SK-N-SH treated with all-trans-retinoic acid at 6 μM for 48 hours (cell line): ENCODE measurements at places on chromosomes 6 and 20.

- no peak for ATAC-seq
Observed at GRCh38 chr6:136769759-136770158, 22.5 kb downstream of the MAP3K5 start.

DNA sequence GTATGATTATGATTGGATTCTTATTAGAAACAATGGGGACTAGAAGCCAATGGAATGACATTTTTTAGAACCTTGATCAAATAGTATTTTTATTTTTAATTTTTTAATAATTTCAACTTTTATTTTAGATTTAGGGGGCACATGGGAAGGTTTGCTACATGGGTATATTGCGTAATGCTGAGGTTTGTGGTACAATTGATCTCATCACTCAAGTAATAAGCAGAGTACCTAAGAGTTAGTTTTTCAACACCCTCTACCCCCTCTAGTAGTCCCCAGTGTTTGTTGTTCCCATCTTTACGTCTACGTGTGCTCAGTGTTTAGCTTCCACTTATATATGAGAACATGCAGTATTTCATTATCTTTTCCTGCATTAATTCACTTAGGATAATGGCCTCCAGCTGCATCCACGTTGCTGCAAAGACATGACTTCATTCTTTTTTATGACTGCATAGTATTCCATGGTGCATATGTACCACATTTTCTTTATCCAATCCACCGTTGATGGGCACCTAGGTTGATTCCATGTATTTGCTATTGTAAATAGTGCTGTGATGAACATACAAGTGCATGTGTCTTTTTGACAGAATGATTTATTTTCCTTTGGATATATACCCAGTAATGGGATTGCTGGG, 281.1 kb upstream of the MAN1A1 start:
- no peak for ATAC-seq

DNA sequence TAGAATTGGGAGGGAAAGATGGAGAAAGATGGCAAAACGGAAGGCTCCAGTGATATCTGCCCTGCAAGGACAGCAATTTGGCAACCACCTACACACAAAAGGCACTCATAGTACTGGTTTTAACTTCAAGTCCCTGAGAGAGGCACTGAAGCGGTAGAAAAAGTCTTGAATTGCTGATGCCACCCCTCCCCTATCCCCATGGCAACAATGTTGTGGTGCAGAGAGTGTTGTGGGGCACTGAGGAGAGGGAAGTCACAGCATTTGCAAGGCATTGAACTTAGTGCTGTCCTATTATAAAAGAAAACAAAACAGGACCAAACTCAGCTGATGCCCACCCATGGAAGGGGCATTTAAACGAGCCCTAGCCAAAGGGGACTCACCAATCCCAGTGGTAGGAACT, 343.7 kb downstream of the HAO1 start:
- ATAC-seq, result no peak

GRCh38 chr6:36109092-36109491, 21.2 kb upstream of the MAPK13 start:
- ATAC-seq, result no peak

GRCh38 chr6:52139985-52140680, 46.0 kb upstream of the IL17A start:
- no peak for ATAC-seq

DNA sequence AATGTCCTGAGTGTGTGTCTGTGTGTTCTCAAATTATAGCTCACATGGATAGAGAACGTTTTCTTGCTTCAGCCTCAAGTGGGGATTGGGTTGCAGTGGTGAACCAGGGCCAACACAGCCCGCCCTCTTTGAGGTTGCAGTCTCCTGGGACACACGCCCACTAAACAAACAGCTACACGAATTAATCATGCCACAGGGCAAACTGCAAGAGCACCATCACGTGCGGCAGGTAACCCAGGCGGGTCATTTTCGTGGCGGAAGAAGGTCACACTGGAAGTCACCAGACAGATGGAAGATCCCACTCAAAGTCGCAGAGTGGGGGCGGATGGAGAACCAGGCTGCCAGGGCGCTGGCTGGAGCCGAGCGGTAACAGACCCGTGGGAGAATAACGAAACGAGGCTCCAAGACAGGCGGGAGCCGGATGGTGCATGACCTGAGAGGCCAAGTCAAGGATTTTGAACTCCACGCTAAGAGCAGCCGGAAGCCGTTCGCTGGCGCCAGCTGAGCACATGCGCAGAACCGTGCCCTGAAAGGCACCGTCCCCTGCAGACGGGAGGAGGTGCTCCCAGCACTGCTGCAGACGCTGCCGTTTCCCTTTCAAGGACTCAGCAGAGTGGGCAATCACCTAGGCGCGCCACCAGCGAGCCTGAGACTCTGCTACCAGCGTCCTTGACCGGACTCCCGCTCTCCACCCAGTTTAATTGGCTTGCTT, 10.7 kb downstream of the DLL1 start:
- peak; percentile 87 for ATAC-seq

DNA sequence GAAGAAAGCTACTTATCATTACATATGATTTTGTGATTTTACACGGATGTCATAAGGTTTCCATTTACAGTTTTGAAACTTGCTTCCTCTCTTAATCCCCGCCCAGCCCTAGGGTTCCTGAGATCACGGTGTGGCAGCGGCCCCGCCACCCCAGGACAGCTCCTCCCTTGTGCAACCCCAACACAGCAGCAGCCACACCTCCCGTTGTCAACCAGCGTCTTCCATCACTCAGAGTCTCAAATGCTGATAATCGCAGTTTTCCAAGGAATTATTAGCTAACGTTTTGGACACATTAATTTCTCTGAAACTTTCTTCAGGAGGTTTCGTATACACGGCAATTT, 204.8 kb downstream of the THBS2 start:
- ATAC-seq, result no peak

DNA sequence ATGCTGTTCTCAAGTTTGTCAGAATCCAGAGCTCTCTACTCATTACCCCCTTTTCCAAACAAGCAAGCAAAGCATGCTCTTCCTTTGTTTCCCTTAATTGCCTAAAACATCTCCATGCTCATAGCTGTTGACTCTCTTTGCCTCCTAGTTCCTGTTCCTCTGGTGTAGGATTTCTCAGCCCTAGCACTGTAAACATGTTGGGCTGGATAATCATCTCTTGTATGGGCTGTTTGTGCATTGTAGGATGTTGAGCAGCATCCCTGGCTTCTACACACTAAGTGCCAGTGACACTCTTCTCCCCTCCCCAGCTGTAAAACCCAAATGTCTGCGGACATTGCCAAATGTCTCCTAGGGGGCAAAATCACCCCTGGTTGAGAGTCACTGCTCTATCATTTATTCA, 14.0 kb downstream of the PPARD start:
- no peak for ATAC-seq

DNA sequence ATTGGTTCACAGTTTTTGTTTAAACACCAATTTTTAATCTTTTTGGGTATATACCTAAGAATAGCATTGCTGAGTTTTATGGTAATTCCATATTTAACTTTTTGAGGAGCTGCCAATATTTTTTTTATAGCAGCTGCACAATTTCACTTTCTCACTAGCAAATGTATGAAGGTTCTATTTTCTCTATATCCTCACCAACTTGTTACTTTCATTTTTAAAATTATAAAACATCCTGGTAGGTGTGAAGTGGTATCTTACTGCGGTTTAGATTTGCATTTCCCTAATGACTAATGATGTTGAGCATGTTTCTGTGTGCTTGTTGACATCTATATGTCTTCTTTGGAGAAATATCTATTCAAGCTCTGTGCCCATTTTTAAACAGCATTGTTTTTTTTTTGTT, 452.1 kb downstream of the GRIK2 start:
- no peak for ATAC-seq

- no peak for ATAC-seq
Observed at GRCh38 chr6:111222341-111222740, 135.0 kb downstream of the SLC16A10 start.

- no peak for ATAC-seq
Observed at GRCh38 chr6:119865466-119866350, 516.1 kb upstream of the MAN1A1 start.

- ATAC-seq, result no peak
Observed at GRCh38 chr6:156590482-156590881, 186.7 kb upstream of the ARID1B start.

- no peak for ATAC-seq
Observed at GRCh38 chr6:31697555-31697954, 5.6 kb downstream of the ABHD16A start.

DNA sequence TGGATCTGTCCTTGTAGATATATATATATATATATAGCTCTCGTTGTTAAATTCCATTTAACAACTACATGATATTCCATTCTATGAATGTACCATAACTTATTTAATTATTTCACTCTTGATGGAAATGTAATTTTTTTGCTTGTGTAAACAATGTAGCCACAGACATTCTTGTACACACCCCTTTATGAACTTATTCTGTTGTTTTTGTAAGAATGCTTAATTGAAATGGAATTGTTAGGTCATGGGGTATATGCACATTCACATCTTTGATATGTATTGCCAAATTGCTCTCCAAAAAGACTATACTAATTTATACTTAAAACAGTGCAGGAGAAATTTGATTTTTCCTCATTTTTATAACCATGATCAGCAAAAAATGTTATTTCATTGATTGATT, 67.2 kb downstream of the MAP3K4 start:
- no peak for ATAC-seq

- ATAC-seq, result no peak
Observed at GRCh38 chr6:382883-383810, 8.4 kb upstream of the IRF4 start.

DNA sequence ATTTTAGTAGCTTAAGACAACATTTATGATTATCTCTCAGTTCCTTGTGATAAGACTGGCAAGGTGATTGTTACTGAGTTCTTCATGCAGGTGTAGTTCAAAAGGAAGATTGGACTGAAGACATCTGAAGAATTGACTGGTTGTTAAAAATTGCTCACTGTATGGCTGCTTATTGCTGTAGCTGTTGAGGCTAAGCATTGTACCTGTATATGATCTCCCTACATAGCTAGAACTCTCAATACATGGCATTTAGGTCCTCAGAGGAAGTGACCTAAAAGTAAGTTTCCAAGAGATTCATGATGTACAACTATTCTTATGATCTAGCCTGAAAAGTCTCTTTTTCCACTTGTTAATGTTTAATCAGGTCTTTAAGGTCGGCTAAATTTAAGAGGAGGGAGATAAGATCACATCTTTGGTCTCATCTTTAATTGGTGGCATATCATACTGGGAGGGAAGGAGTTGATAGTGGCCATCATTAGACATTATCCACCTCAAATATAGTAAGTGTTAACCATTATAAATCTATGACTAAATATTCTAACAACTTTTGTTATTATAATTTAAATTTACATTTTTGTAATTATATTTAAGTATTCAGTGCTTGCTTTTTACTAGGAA, 401.2 kb upstream of the EPHA7 start:
- no peak for ATAC-seq
